ENCODE measurements at places on chromosomes 4 and X.

GRCh38 chr4:17665346-17665745, 50.9 kb downstream of the MED28 start:
- no peak for DNase-seq

- no peak for DNase-seq
These were observed 19.8 kb upstream of the HEPH start for GRCh38 chrX:66144258-66144657.

DNA sequence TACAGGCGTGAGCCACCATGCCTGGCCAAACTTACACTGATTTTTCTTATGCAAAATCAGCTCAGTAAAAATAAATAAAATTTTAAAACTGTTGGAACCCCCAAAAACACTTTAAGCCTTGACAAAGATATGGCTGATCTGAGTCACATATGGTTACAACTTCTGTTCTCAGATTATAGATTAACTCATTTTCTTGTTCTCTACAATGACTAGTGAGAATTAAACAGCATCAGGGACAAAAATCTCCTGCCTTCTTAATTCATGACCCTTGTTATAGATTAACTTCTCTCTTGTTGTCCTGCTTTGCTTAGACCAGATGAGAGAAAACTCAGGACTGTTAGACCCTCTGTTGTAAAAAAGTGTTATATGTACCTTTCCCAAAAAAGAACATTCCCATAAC, 24.2 kb upstream of the EXOC1L start:
- no peak for DNase-seq

GRCh38 chr4:47075919-47076318, 44.6 kb downstream of the GABRB1 start:
- no peak for DNase-seq

DNA sequence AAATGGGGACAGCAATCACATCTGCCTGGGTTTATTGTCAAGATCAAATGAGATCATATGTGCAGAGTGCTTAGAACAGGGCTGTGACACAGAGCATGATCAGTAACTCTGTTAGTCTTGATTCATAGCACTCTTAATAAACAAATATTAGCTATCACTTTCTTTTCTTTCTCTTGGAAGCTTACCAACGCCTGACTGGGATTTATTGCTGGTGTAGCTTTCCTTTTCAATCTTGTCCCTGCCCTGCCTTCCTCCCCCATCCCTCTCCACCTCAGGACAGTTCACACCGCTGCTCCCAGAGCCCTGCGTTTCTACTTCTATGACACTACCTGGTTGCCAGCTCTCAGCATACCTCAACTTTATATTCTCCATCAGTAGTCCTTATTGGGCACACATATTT, 120.7 kb downstream of the LDB2 start:
- no peak for DNase-seq

- DNase-seq = no peak
These were observed 395.5 kb upstream of the SMIM31 start for GRCh38 chr4:164358400-164358799.

GRCh38 chr4:4781936-4782707, 77.3 kb upstream of the MSX1 start:
- DNase-seq = no peak

DNA sequence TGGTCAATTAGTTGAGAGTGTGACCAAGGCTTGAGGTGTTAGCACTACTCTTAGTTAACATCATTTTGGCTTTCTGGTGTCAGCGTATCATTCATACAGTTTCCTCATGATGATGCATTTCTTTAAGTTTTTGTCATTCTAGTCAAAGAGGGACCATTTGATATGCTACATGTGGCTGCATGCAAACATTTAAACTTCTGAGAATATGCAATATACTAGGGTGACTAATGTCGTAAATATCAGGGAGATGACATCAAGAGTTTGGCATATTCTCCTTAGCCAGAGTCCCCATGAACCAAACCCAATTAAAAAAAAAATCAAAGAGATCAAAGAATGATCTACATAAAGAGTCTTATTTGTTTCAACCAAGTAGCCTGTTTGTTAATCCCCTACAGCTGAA, 537.4 kb upstream of the PCDH7 start:
- no peak for DNase-seq

DNA sequence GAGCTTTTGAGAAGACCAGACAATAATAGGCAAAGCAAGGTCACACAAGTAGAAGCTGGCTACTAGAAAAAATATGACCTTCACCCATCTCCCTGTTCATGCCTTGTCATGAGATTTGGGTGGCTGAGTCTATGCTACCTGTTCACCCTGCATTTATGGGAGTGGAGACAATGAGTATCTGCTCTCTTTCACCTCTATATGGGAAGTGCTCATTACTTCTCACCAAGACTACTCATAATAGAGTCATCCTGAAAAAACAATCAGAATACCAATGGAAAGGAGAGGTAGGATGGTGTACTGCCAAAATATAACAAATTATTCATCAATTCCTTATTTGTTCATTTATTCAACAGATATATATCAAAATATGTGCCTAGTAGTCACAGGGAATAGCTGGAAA, 921.8 kb upstream of the INTU start:
- no peak for DNase-seq

DNA sequence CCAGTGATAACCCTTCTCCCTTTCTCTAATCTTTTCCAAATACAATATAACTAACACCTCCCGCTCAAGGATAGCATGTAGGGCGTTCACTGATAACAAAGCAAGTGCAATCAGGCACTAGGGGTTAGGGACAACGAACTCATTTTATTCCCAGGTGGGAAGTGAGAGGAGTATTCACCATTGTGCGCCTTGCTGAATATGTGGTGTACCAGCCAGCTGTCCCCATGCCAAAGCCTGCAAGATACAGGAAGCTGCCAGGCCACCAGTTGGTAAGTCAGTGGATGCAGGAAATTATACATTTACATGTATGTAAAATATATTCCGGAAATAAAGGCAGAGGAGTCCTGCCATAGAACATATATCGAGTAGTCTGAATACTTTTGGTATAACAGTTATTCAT, 6.3 kb upstream of the HPRT1 start:
- no peak for DNase-seq

DNA sequence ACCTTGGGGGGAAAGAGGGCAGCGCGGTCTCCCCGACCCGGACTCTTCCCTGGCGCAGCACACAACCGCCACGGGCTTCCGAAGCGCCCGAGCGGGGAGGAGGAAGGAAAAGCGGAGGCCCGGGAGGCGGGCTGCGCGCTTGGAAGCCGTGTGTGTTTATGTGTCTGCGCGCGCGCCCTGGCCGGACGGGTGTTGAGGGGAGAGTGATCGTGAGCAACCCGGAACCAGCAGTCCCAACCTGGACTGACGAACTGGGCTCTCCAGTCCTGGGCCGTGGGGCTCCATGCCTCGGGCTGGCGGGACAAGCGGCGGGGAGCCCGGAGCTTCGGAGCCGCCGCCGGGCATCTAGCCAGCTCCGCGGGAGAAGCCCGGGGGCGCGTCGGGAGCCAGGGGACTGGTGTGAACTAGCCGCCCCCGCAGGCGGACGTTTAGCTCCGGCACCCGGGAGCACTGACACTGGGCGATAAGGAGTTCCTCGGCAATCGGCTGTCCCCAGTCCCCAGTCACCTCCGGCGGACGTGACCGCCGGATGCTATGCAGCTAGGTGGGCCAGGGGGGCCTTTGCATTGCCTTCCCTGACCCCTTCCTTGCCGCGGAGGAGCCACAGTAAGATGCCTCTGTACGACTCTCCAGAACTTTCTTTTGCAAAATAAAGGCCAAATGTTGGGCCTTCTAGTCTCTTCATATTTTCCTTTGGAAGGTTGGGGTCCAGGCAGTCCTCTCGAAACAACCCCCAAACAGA, 74.8 kb upstream of the BCOR start:
- no peak for DNase-seq

DNA sequence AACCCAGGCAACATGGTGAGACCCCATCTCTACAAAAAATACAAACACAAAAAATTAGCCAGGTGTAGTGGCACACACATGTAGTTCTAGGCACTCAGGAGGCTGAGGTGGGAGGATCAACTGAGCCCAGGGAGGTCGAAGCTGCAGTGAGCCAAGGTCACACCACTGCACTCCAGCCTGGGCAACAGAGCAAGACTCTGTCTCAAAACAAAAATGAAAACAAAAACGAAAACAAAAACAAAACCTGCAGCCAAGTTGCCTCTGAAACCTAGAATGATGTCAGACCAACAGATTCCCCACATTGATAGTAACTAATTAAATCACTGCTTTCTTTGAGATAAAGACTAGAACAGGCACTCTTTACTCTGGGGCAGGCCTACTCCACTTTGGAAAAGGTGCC, 104.5 kb downstream of the AMELX start:
- no peak for DNase-seq

- DNase-seq = no peak
These were observed 206.5 kb downstream of the ENOX2 start for GRCh38 chrX:130696542-130696941.

GRCh38 chr4:157978680-157979361, 194.0 kb downstream of the GASK1B start:
- peak; percentile 33 for DNase-seq

DNA sequence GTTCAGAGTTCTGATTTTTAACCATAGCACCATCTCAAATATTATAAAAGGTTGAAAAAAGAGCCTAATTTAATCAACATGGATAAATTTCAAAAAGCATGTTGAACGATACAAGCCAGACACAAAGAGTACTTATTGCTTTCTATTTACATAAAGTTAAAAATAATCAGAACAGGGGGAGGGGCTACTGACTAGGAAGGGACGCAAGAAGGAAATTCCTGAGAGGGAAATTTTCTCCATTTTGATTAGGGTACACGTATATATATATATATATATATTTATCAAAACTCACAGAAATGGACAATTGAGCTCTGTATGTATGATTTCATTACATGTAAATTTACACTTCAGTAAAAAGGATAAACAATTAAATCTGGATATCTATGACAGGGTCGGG, 482 bp upstream of the MBTPS2 start:
- no peak for DNase-seq

GRCh38 chr4:16659694-16660093, 238.8 kb downstream of the LDB2 start:
- no peak for DNase-seq

GRCh38 chr4:61212788-61213187, 12.7 kb downstream of the ADGRL3 start:
- DNase-seq = no peak

DNA sequence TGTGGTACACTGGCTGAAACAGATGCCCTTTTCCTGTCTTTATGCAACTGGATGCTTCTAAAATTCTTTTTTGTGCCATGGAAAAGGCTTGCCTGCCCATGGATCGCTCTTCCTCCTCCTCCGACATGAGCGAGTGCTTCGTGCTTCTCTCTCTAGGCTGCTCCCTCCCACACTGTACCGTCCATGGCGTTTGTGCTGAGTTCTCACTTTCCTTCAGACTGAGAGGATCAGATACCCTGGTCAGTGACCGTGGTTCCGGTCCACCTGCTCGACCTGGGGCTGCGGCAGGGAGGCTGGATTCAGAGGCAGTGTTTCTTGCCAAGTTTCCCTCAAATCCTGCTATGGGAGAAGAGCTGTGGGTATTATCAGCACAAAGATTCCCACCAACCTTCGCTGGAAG, 10.2 kb upstream of the CLDN24 start:
- DNase-seq = no peak

DNA sequence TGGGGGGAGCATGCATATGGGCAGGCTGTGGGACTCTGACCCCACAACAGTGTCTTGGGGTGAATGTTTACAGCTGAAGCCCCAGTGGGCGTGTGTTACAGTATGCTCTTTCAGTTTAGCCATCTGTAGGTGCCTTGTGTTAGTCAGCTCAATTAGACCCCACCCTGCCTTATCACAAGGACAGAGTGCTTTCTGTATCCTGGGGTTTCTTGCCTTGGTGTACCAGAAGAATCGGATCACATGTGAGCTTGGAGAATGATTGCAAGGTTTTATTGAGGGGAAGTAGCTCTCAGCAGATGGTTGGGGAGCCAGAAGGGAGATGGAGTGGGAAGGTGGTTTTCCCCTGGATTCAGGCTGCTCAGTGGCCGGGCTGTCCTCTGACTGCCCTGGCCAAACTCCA, 27.3 kb downstream of the SH3BGRL start:
- no peak for DNase-seq

DNA sequence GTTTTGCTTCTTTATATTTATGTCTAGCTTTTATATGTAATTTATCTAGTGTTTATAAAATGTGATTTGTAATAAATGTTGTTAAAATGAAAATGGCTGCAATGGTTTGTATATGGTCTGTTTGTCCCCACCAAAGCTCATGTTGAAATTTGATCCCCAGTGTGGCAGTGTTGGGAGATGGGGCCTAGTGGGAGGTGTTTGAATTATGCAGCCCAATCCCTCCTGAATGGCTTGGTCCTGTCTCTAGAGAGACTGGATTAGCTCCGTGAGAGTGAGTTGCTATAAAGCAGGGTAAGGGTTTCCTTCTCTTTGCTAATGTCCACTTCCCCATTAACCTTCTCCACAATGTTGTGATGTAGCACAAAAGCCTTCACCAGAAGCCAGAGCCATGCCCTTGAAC, 30.0 kb upstream of the JADE3 start:
- DNase-seq = no peak

DNA sequence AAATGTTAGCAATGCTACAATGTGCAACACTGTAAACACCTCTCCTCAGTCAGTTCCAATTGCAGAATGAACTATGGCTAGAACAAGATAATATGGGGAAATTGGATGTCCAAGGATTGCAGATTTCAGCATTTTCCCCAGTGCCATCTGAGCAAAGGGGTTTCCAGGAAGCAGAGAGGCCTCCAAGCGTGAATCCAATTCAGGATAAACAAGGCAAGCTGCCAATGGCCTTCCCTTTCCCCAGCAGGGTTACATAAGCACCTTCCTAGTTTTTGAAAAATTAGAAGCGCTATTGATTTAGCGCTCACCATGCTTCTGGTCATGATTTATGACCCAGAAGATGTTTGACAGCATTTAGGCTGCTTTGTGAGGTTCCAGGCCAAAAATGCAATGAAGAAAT, 223.0 kb upstream of the GATB start:
- no peak for DNase-seq

GRCh38 chr4:161238033-161238432, 925.8 kb downstream of the FSTL5 start:
- DNase-seq = no peak

GRCh38 chr4:52037689-52038102, 403 bp downstream of the SGCB start:
- no peak for DNase-seq

GRCh38 chr4:72388521-72388920, 180.5 kb downstream of the ADAMTS3 start:
- no peak for DNase-seq

DNA sequence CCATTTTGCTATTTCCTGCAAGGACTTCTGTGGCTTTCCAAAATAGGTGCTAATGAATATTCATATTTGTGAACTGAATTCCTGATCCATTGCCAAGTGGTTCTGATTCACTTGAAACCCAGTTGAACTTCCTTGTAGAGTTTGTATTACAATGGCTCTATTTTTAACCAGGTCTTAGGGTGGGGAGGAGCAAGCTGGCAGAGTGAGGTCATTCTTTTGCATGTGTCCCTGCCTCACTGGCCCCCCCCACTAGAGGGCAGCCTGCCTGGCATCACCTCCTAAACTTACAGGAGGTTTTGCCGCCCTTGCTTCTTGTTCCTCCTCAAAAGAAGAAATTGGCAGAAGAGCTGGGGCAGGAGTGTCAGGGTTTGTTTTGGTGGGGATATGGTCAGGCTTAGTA, 10.5 kb downstream of the PTTG2 start:
- peak; percentile 60 for DNase-seq

GRCh38 chr4:101730291-101731117, 60.0 kb upstream of the BANK1 start:
- peak; percentile 42 for DNase-seq
